ENCODE measurements at places on chromosomes 11 and 22. TPM values are rescaled to one million over a fixed set of nuclear protein-coding genes. Genes with fewer than 3 reads are reported as not detected.

OR2AT4 gene
- not detected for total RNA-seq

NXF1 gene
- total RNA-seq = 27.8 TPM

SPTBN2 gene
- total RNA-seq = 0.27 TPM

MLC1 gene
- total RNA-seq = not detected

HTR3A gene
- total RNA-seq = not detected

PTPN5 gene
- not detected for total RNA-seq

MAJIN gene
- not detected for total RNA-seq

OR6A2 gene
- total RNA-seq = 0.27 TPM

GSTT2B gene
- total RNA-seq = 4.9 TPM
